ENCODE measurements at places on chromosomes 5 and 9. TPM values are rescaled to one million over a fixed set of nuclear protein-coding genes. Genes with fewer than 3 reads are reported as not detected.

C5orf46 gene
- total RNA-seq = not detected

GRCh38 chr5:179975713-179976134 is 68.0 kb upstream of the TBC1D9B start:
- no peak for DNase-seq

SH2D3C gene
- 7.4 TPM for total RNA-seq

- no peak for DNase-seq
Measured at GRCh38 chr9:83698976-83699585, 8.7 kb downstream of the UBQLN1 start.

DNLZ gene
- 10.8 TPM for total RNA-seq

MGAT1 gene
- total RNA-seq = 117 TPM

SOX30 gene
- total RNA-seq = 0.29 TPM

DNA sequence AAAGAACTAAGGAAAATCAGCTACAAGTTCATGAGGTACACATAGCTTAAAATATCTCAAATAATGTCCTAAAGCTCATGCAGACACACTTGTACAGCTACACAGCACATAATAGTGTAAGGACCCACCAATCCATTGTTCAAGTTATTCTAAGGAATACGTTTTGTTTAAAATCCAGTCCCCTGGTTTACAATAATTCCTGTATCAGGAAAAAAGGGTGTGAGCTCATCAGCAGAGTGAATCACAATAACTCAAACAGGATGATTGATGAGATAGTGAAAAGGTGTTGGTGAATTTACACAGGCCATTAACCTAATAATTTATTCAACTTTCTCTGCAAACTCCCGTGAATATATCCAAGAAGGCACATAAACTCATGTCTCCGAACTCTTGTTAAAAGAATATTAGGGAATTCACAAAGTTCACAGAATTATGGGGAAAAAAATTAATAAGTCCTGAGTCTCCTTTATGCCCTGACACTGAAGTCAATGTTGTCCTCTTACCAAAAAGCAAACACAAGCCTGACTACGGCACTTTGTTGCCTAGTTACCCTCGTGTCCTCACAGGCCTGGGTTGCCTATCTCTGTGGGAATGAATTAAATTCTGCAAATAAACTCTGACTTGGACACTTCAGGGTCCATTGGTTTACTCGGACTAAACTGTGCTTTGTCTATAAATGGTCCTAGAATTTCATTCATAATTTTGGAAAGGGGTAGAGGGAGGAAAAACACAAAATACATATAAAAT is 142.8 kb upstream of the PDE4D start:
- no peak for DNase-seq

SPINK6 gene
- 3.0 TPM for total RNA-seq

DNA sequence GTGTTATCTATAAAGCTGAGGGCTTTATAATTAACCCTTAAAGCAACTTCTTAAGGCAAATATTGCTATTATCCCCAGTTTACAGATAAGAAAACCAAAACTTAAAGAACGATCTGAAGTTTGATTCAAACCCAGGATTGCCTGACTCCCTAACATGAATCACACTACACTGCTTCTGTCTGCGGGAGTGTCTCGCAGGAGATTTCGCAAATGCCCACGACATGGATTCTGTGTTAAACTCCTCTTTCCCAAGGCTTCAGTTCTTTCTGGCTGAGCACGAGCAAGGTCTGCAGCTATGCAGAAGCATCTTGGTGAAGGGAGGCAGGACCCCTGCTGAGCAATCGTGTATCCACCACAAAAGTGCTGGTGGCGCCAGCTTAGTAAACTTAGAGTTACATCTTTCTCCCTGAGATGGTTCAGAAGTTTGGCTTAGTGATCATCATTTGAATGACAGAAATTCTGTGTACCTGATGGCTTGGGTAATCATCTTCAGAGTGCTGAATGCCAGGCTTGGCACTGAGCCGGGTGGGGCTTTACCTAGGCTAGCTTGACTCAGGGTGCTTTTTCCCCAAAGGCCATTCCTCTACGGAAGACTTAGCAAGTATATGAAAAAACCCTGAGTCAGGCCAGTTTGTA is 81.4 kb upstream of the PIK3R1 start:
- peak; percentile 57 for DNase-seq

CCL27 gene
- not detected for total RNA-seq

- no peak for DNase-seq
Measured at GRCh38 chr5:147578228-147579024, 68.6 kb upstream of the DPYSL3 start.

DNA sequence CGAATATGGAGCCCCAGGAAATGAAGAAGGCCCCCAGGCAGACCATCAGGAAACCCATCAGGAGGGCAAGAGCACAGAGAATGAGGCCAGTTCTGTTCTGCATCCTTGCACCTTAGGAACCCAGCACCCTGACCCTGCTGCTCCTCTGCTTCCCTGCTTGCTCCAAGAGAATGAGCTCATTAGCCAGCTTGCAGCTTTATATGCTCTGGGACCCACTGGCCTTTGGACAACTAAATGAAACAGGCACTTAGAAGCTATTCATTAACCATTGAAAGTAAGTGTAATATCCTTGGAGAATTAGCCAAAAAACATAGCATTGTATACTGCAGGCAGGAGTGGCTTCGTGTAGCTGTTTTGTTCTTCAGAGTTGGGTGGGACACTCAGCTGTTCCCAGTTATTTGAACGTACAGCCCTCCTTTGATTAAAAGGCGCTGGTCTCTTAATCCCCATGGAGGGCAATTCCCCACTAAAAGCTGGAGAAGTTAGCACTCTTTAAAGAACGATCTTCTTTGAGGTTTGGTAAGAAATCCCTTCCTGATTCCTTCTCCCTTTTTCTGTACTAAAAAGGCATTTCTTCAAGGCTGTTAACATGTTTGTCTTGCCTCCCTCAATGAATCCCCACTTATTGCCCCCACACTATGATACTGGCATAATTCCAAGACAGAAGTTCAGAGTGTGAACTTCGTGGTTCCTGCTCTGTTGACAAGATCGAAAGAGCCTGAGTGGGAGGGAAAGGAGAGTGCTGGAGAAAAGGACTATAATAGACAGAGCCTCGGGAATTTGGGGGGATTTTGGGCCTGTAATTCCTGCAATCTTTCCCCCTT is at the start of gene TMEM252:
Gene TMEM252, minus strand, starts transcription at position 172 of the 824 bp plus-strand sequence. Its CDS starts 69 bp downstream, at position 103.
- DNase-seq = no peak

FOXD4L3 gene
- not detected for total RNA-seq

PAEP gene
- not detected for total RNA-seq

DNA sequence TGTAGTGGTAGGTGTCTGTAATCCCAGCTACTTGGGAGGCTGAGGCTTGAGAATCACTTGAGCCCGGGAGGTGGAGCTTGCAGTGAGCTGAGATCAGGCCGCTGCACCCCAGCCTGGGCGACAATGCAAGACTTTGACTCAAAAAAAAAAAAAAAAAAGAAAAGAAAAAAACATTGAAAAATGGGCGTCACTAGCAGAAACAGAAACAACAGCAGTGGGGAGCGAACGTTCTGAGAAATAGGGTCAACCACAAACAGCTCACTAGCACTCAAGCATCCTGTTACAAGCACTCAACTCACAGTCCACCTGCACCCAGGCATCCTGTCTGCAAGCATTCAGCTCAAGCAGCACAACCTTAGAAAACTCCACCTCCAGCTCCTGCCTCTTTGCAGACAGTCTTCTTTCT is 17.2 kb downstream of the TRIM14 start:
- no peak for DNase-seq

DNA sequence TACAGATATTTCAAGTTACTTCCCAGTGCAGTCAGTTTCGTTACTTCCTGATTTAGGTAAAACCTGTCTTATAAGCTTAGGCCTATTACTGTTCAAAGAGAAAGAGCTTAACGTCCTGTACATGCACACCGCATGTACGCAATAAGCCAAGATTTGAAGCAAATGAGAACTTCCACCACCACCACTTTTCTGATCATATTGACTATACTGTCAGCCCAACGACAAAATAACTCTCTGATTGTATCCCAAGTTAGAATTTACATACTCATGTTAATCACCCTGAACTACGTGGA is 5.1 kb downstream of the NFIB start:
- DNase-seq = no peak

PDE6A gene
- 1.6 TPM for total RNA-seq

- no peak for DNase-seq
Measured at GRCh38 chr5:112202694-112203093, 216.4 kb downstream of the EPB41L4A start.

FOXB2 gene
- total RNA-seq = not detected

DNA sequence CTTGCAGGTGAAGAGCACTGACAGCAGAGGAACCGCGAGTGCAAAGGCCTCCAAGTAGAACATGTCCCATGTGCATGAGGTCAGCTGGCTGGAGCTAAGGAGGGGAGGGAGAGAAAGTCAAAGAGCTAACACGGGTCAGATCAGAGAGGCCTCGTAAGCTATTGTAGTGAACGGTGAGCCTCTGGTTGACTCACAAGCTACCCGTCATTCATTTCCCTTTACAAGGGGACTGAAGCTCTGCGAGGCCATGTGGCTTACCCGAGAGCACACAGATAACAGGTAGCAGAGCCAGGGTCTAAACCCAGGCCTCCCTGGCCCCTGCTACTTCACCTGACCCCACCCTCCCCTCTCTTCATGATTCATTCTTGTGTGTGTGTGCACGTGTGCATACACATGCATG is 152.7 kb upstream of the ADRA1B start:
- no peak for DNase-seq

GRCh38 chr5:81232464-81233079 is 550 bp upstream of the CKMT2 start:
- peak; percentile 7 for DNase-seq

KIF4B gene
- total RNA-seq = not detected

DNA sequence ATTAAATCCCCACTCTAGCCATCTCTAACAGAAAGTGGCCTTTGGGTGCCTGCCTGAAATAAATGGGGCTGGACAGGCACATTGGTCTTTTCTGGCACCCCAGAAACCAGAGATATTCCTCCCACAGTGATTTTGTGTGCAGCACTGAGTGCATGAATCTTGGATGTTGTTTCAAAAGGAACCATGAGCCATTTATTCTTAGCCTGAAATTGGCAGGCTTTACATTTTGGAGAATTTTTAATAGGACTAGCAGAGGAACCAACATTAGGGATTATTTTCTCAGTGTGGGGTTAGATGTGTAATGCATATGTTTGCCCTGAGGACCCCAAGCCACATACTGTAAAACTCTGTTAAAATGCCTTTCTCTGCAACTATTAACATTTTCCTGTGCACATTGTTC is 451.3 kb downstream of the NFIB start:
- no peak for DNase-seq

LRRC19 gene
- total RNA-seq = 120 TPM

GRCh38 chr5:175471628-175472027 is 6.7 kb upstream of the SFXN1 start:
- DNase-seq = no peak

GRCh38 chr9:18761742-18762300 is 271.2 kb downstream of the SAXO1 start:
- DNase-seq = no peak

GRCh38 chr9:35104586-35104985 is 1.7 kb upstream of the STOML2 start:
- no peak for DNase-seq

NTRK2 gene
- total RNA-seq = 2.5 TPM

GARIN3 gene
- total RNA-seq = not detected

TXNDC8 gene
- total RNA-seq = not detected

SEC16A gene
- total RNA-seq = 60.0 TPM

ZFP62 gene
- total RNA-seq = 40.2 TPM

GRCh38 chr5:58681943-58682342 is 99.1 kb downstream of the RAB3C start:
- no peak for DNase-seq

DNA sequence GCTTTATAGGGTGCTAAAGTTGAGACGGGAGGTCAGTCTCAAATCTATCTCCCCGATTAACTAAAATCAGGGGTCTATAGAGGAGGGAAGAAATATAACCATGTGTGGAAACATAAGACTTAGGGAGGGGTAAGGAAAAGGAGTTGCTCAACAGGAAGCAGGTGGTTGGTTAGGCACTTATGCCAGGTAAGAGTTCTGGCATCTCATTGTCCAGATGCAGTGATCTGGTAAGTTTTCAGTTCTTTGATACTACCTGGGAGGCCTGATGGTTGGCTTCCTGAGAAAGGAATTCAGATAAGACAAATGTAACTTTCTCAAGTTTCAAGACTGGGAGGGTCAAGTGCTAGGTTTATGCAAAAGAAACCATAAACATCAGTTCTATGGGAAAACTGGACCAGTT is 47.7 kb downstream of the CERT1 start:
- DNase-seq = no peak

F2RL2 gene
- total RNA-seq = 2.4 TPM

DNA sequence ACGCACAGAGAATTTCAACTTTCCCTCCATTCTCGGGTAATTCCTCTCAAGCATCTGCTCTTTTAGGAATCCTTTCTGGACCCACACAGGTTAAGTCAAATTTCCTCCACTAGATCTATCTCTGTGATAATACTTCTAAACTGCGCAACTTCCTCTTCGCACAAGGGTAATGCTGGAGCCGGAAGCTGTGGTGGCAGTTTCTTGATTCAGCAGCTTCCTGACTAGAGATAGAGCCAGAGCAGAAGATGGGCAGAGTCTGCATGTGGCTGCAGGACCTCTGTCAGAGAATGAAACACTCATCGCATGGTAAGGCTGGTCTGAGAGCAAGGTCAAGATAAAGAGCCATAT is 11.1 kb upstream of the CDC42SE2 start:
- DNase-seq = peak; percentile 74

GFI1B gene
- 1.4 TPM for total RNA-seq

TEX48 gene
- total RNA-seq = not detected

- no peak for DNase-seq
Measured at GRCh38 chr5:50564079-50564478, 102.4 kb upstream of the PARP8 start.

DNA sequence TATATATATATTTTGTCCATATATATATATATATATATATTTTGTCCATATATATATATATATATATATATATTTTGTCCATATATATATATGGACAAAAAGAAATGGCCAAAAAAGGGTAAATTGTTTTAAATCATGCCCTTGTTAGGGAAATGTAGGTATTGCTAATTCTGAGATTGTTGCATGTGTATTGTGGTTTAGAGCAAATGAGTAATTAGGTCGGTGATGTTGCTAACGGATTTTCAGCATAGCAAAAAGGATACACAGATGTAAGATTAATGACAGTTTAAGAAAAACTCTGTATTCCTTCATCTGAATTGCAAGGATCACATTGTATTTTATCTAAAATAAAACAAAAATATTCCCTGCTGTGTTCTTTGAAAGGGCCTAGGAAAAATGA is 40.2 kb downstream of the OSTF1 start:
- DNase-seq = no peak

DNA sequence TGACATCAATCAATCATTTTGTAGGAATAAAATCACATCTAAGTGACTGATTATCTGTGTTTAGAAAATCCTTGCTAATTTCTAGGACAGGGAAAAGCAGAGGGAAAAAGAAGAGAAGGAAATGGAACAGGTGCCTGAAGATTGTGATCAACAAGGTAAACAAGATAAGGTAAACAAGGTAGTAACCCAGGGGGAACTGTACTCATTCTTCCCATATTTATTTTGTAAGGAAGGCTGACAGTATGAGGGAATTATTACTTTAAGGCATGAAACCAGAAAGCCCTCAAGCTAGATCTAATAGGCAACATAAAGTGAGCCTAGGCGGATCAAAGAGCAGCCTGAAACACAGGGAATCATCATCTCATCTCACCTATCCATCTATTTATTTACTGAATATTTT is 231.1 kb downstream of the MLLT3 start:
- DNase-seq = no peak

- DNase-seq = no peak
Measured at GRCh38 chr9:115593587-115594091, 475.7 kb upstream of the TNC start.

- DNase-seq = no peak
Measured at GRCh38 chr9:33287087-33287490, 3.2 kb upstream of the NFX1 start.

POLE3 gene
- 28.6 TPM for total RNA-seq
